H7 (cell line): ENCODE measurements at places on chromosomes 3 and 15.

GRCh38 chr3:178435575-178435974 is 100.7 kb upstream of the KCNMB2 start:
- no peak for DNase-seq

- no peak for DNase-seq
Observed at GRCh38 chr15:86608461-86609205, 529.0 kb downstream of the AGBL1 start.

DNA sequence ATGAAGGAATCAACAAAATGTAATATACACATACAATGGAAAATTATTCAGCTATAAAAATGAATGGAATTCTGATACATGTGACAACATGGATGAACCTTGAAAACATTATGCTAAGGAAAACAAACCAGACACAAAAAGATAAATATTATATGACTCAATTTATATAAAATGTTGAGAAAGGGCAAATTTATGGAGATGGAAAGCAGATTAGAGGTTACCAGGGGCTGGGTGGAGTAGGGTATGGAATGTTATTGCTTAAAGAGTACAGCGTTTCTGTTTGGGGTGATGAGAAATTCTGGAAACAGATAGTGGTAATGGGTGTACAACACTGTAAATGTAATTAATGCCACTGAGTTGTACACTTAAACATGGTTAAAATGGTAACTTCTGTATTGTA is 50.9 kb downstream of the EMC4 start:
- DNase-seq: no peak

- DNase-seq: no peak
Observed at GRCh38 chr3:104520228-104520655, 846.5 kb upstream of the ALCAM start.

DNA sequence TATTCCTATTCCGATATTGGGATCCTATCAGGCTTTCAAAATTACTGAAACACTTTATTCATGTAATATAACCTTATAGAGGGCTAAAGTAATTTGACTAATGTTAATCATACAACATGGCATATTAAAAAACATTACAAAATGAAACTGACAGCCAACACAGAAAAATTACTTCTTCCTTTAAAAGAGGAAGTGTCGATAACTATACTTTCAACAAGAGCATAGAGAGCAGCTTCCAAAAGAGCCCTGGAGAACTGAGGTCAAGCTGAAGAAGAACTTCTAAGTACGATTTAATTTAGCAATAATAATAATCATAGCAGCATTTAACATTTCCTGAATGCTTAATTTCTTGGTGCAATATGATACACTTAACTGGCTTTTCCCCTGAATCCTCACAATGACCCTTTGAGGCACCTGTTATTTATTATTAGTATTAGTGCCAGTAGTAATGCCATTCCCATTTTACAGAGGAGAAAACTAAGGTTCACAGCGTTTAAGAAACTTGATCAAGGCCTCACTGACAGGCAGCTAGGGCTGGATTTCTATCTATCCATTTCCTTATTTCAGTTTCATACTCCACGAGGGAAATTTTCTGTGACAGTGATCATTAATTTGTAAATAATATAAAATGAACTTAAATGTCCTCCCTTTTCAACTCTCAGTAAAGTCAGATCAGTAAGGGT is 181.6 kb downstream of the CFAP20DC start:
- no peak for DNase-seq

- no peak for DNase-seq
Observed at GRCh38 chr3:144585953-144586352, 614.3 kb downstream of the DIPK2A start.

DNA sequence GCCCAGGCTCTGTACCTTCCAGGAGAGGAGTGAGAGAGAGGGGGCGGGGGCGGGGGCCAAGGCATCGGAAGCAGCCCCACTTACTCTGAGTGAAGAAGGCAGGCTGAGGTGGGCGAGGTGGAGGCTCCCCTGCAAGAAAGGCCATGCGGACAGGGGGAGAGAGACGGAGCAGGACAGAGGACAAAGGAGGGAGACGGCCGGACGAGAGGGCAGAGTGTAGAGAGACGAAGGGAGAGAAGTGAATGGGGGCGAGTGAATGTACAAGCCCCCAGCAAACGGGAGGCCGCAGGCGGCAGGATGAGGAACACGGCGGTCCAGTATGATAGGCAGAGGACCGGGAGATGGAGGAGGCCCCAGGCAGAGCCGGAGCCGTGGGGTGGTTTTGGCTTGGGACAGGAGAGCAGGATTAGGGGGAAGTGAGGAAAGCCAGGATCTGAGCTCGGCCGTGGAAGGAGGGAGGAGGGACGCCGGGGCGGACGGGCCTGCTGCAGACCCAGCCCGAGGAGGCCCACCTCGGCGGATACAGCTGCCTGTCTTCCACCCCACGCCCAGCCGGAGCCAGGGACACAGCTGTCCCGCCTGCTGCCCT is 38.8 kb downstream of the TNK2 start:
- peak; percentile 63 for DNase-seq

GRCh38 chr3:116994351-116994879 is 284.8 kb downstream of the TUSC7 start:
- no peak for DNase-seq

DNA sequence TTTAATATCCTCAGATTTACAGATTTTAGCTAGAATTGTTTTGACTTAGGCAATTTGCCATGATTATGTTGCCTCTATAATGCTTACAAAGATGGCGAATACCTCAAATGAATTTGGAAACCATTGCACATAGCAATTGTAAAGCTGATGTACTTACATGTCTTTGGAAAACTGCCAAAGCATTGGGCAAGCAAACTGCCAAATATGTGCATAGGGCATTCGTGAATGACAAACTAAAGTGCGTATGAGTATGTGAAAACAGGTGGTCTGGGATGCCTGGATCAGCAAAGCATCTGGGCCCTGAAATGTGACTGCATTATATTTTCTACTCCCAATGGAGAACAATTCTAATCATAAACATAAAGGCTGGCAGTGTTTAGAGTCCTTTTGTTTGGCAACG is 445.3 kb upstream of the ROBO1 start:
- DNase-seq: no peak

DNA sequence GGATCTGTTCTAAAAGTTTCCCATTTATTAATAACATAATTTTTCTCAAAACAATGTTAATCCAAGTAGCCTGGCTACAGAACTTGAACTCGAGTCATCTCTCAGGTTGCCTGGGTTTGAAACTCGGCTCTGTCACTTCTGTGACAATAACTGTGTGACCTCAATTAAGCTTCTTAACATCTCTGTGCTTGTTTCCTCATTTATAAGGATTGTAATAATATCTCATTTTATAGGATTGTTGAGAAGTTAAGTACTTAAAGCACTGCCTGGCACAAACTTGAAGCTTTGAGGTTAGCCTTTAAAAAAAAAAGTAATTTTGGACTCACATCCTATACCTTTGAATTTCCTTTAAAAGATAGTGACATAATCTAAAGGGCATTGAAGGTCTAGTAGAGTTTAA is 3.4 kb downstream of the RAB5A start:
- no peak for DNase-seq

GRCh38 chr15:33639456-33639855 is 328.7 kb downstream of the RYR3 start:
- DNase-seq: no peak

DNA sequence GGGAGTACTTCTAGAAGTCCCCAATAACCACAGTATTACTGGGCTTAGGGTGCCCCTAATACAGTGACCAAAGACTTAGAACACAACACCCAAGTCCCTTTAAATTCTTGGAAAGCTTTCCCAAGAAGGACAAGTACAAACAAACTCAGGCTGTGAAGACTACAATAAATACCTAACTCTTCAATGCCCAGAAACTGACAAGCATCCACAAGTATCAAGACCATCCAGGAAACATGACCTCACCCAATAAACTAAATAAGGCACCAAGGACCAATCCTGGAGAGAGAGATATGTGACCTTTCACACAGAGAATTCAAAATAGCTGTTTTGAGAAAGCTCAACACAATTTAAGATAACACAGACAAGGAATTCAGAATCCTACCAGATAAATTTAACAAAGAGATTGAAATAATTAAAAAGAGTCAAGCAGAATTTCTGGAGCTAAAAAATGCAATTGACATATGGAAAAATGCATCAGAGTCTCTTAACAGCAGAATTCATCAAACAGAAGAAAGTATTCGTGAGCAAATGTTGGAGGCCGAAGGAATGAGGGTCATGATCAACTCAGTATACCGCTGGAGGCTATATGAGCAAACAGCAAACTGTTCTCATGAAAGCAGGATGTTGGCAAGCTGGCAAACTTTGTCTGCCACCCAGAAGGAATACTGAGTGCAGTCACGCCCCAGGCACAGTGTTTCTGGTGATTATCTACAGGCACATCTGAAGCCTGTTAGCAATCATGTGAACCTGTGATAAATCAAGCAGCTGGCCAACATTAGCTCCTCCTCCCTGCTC is 87.0 kb upstream of the NECTIN3 start:
- no peak for DNase-seq

- DNase-seq: no peak
Observed at GRCh38 chr3:75180235-75180944, 483.7 kb upstream of the FRG2C start.

GRCh38 chr3:146496726-146497125 is 27.4 kb upstream of the PLSCR2 start:
- DNase-seq: no peak

DNA sequence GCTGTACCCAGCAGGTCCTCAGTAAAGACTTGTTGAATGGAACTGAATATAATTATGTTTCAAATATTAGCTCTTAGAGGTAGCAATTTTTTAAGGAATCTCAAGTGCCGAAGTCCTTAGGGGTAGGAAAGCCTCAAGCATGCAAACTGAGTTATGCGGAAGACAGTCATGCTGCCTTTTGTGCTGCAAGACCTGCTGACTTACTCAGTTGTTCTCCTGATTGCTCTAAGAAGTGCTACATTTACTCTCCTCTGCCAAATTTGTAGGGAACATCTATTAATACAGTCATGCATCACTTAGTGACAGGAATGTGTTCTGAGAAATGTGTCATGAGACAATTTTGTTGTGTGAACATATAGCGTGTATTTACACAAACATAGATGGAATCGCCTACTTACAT is 325.6 kb upstream of the AZI2 start:
- no peak for DNase-seq

GRCh38 chr3:157956850-157957249 is 149.4 kb downstream of the SHOX2 start:
- peak; percentile 9 for DNase-seq

DNA sequence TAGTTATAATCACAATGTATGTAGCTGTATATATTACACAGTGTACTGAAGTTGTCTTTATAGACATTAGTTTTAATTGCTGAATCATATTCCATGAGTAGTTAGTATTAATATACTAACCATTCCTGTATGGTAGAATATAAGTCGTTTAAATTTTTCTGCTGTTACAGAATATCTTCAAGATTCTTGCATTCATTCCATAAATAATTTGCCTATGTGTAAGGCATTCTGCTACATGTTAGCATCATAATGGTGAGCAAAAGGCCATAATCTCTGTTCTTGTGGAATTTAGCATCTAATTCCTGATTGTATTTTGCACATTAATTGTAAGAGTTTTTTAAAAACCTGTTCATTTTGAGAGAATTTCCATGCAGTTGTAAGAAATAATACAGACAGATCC is 14.1 kb downstream of the GYG1 start:
- DNase-seq: no peak

DNA sequence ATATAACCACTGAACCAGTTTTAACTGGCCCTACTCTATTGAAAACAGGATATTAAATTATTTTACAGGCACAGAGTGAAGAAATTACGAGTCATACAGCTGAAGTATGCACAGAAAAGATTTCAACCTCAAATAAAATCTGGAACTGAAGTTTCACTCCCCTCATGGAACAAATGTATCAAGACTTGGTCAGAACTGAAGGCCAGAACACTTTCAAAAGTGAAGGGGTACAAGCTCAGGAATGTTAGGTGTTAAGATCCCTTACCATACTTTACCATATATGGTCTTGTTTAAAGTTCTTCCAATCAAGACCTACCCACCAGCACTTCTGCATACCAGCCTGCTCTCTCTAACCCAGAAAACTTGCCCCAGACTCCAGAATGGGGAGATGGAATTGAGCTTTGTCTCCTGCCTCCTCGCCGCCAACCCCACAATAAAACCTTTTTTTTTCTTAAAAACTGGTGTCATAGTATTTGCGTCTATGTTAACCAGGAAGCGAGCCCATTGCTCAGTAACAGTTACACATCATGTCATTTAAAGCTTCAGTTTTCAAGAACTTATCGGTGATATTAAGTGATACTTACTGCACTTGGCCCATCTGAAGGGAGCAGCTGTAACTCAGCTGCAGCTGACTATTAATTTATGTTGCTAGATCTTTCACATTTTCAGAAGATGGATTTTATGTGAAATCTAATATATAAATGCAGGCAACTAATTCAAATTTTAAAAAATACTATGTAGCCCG is 59.9 kb downstream of the OXSM start:
- peak; percentile 10 for DNase-seq

DNA sequence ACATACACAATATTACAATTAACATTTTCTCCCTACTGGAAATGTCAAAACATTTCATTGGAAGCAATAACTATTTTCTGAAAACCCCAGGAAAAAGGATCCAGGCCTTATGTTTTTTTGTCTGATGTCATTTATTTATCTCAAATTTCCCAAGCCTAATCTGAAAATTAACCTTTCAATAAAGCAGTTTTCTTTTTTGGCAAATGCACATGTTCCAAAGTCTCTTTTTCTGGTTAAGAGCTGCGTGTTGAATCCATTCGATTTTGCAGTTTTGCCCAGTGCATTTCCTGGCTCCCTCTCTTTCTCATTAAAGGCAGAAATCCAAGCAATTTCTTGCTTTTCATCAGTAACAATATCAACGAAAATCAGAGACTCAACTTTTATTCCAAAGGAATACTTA is 222.3 kb downstream of the NR1D2 start:
- no peak for DNase-seq

DNA sequence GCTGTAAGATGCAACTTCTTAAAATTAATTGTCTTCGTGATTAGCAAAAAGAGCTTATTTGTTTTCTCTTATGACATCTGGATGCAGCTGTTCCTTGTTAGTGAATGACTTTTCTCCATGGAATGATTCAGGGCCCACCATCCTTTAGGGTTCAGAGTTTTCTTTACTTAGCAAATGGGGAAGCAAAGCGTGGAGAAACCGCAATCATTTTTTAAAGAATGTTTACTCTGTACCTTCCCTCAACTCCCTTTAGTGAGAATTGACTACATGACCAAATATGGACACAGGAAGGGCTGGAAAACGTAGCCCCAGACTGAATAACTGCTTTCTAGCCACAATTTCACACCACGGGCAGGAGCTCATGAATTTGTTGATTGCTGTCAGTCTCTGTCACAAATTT is 130.1 kb downstream of the EDEM1 start:
- no peak for DNase-seq

DNA sequence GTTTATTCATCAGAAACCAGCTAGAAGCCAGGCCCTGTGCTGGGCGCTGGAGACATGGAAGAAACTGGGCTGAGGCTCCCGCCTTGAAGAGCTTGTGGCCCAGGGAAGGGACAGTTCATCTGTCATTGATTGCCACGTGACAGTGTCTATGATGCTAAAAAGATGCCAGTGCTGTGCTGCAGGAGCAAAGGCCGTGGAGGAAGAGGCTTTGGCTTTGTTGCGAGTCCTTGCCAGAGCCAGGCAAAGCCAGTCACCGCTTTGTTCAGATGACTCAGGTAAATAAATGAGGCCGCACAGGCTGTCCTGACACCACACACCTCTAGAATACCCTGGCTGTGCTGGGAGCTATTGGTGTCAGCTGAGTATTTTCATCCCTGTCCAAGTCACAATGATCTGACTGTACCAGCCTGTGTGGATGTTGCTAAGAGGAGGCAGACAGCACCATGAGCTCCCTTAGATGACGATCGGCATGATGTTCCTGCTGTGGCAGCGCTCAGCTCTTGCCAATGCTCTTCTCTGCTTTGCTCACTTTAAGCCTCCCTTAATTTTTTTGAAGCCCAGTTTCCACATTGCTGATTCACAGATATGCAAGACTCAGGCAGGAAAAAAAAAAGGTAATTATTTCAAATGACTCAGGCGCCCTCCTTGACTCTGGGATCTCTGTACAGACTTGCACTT is 77.5 kb downstream of the CCNL1 start:
- DNase-seq: no peak
